ENCODE measurements at places on chromosomes 3 and 15.

DNA sequence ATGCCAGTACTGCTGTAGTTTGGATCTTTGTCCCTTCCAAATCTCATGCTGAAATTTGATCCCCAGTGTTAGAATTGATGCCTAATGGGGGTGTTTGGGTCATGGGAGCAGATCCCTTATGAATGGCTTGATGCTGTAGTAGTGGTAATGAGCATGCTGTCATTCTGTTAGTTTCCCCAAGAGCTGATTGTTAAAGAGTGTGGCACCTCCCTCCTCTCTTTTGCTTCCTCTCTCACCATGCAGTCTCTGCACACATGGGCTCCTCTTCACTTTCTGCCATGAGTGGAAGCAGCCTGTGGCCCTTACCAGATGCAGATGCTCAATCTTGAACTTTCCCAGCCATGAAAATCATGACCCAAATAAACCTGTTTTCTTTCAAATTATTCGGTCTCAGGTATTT is 141.3 kb upstream of the DPPA4 start:
- no peak for DNase-seq

DNA sequence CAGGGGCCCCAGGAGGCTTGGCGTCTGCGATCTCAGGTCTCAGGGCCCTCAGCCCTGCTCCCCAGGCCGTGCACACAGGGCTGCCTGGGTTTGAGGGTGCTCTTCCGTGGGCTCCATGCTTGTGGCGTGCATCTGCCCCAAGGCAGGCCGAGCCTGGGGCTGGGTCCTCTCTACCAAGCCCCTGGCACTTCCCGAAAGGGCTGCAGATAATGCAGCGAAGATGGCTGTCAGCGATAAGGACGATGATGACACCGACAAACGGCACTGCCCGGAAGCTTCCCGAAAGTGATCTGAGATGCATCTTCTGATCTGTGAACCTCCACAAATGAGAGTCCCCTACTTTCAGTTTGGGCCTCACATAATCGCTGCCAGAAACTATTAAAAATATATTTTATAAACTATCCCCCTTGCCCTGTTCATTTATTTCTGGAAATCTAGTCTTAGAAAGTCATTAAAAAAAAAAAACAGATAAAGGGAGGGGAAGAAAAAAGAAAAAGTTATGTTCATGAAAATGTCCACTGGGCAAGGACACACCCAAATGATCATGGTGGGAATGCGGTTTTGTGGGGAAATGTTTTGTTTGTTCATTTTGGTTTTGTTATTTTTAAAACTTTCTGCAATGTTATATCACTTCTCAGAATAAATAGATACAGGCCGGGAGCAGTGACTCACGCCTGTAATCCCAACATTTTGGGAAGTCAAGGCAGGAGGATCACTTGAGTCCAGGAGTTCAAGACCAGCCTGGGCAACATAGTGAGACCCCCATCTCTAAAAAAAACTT is 51.5 kb downstream of the RPN1 start:
- no peak for DNase-seq

- DNase-seq = no peak
Measured at GRCh38 chr3:69239063-69239462, 116.7 kb upstream of the LMOD3 start.

- DNase-seq = peak; percentile 3
Measured at GRCh38 chr3:177057768-177058167, 139.5 kb downstream of the TBL1XR1 start.

DNA sequence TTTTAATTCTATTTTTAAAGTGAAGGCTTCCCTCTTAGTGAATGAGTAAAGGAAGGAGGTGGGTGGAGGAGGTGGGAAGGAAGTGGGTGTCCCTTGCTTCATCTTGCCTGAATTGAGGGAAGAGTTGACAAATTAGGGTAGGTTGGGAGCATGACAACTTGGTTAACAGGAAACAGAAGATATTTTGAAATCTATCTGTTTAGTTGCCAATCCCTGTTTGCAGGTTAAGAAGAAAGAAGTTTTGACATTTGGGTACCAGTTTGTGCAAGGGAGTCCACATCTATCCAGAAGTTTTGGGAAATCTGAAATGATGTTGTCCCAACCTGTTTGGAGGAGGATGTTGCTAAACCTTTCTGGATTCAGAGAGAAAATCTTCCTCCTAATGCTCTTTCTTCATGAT is 204.1 kb upstream of the SUCLG2 start:
- no peak for DNase-seq

DNA sequence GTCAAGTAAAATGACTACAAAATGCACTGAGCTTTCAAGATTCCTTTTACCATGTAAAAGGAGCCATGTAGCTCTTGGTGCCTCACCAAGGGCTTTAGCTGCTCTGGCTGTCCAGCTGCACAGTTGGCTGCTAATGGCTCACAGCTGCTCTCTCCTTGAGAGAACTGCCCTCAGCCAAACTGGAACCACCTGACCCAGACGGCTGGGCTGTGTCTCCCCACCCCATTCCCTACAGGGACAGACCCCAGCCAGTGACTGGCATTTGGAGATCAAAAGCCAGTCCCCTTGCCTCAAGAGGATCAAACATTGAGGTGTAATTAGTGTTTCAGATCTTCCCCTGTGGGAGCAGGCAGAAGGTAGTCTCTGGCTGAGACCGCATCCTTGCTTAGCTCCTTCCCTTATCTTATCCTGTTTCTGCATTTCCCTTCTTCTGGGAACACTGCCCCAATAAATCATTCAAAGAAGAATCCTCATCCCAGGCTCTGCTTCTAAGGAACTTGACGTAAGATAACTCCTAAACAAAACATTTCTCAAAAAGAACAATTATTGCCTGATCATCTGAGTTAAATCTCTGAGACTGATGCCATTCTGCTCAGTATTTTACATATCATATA is 28.6 kb upstream of the UBE2E2 start:
- no peak for DNase-seq

- no peak for DNase-seq
Measured at GRCh38 chr3:14274612-14274936, 96.0 kb downstream of the LSM3 start.

DNA sequence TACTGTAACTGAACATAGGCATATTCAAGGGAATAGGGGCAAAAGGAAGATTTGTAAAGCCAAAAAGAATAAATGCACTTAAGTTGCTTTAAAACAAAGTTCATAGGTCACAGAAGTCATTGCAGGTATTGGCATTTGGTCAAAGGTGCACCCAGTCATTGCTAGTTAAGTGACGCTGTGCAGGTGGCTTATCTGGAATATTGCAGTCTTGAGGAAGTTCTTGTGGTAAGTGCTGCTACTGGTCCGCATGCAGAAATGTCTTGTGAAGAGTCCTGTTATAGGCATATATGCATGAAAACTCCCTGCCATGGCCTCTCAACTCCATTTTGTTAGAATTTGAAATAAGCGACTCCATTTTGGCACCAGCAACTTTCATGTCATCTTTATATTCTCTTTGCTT is 293.1 kb downstream of the GBE1 start:
- no peak for DNase-seq

GRCh38 chr3:67198374-67198773 is 200.3 kb downstream of the KBTBD8 start:
- no peak for DNase-seq

DNA sequence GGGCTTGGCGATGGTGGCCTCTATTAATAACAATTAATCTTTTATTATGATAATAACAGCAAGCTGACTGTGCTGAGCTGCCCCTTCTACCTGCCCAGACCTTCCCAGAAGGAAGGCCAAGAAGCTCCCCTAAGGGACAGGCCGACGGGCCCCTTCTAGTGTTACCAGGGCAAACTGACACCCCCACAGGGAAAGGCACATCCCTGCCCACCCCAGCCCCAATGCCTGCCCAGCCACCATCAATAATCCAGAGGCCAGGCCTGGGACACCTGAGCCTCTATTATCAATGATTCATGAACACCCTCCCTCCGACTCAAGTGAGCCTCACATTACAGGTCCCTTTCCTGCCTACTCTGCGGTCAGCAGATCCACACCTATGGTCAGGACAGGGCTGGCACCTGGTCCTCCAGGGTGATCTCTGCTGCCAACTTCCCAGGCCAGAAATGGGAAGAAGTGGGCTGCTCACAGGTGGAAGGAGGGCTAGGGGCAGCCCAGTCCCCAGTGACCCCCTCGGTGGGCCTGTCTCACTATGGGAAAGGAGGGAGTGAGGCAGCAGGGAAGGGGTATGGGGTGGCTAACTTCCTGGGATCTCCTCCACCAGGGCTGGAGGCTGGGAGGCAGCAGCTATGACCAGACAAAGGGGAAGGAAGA is 1.8 kb downstream of the TWF2 start:
- DNase-seq = no peak

DNA sequence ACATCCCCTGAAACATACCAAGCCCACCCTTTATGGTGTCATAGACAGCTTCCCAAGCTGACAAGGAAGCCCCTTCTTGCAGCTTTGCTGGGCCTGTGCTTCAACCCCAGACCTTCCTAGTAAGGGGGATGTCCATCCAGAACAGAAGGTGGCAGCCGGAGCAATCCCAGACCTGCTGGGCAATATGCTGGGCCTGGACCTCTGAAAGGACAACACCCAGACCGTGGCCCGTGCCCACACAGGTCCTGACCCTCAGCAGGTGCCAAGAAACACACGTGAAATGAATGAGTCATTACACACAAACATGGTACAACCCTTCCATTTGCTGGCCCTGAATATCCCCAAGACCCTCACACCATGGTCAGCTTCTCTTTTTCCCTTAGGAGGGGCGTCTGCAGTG is 19.8 kb upstream of the VILL start:
- DNase-seq = no peak

DNA sequence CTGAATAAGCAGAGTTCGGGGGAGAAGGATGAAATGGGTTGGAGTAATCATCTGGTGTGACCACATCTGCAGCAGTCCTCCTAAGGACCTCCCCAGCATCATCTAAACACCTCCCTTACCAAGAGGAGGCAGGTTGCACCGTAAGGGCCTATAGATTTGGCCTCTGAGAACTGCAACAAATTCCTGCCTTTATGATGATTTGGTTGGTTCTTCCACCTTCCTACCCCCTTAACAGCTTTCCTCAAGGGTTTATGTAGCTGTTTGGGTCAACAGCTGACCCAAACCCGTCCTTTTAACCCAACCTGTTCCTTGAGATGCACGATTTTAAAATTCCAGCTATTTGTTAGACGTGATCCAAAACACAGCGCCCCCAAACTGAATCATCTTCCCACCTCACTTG is 58.2 kb downstream of the AAGAB start:
- no peak for DNase-seq

DNA sequence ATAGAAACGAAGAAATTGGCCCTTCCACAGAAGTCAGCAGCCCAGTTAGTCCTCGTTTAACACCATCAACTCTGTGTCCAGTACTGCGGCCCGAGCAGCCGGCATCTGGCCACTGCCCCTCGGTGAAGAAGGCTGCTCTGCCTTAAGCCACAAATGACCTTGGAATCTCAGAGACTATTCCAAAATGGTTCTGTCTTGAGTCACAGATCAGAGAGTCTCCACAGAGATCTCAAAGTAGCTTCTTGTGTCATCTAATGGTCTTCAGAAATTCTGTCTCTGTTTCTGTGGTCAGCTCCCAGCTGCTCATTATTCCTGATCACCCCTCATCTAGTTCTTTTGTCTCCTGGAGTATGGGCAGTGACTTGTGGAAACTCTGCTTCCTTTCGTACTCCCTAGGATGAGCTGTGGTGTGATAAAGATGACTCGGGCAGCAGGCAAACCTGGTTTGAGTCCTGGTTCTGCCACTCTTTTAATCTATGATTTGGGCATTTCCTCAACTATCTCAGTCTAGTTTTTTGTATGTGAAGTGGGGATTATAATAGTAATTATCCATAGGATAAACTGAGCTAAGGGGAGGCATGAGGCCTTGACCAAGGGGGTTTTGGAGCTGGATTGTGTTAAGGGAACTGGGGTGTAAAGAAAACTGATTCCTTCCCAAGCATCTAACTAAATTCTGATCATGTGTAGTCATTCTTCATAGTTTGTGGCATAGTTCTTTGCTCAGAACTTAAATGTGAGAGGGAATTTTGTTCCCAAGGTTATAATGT is 22.6 kb downstream of the CRTC3 start:
- DNase-seq = no peak

- DNase-seq = no peak
Measured at GRCh38 chr3:63968612-63969350, 54.5 kb downstream of the PSMD6 start.

GRCh38 chr3:34891941-34892340 is 747.4 kb upstream of the ARPP21 start:
- DNase-seq = no peak

DNA sequence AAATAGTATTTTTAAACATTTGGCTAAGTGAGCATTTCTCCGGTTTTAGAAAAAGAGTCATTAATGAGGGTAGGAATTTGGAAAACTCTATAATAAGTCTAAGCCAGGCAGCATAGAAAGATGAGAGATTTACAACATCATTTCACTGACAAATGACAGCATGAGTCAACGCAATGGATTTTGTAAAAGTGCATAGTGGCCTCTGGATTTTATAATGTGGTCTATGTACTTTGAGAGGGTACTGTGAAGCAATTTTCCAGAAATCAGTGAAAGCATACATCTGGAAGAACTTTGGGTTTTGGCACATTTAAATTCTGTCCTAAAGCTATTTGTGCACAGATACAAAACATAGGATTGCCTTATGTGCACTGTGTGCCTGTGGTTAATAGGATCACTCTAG is 130.8 kb upstream of the CCNL1 start:
- no peak for DNase-seq

DNA sequence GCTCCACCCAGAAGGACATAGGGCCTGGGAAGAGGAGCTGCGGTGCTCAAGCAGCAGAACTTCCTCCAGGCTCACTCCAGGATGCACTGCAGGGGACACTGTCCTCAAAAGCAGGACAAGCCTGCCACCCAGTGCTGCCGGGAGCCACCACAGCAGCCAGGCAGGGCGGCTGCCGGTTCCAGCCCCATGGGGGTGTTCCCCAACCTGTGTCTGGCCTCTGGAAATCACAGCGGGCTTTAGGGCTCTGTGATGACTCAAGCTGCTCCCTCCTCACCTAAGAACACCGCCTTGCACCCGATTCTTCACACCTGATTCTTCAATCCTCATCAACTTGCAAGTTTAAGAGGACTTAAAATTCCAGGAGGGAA is 71.9 kb upstream of the SLC6A11 start:
- no peak for DNase-seq

DNA sequence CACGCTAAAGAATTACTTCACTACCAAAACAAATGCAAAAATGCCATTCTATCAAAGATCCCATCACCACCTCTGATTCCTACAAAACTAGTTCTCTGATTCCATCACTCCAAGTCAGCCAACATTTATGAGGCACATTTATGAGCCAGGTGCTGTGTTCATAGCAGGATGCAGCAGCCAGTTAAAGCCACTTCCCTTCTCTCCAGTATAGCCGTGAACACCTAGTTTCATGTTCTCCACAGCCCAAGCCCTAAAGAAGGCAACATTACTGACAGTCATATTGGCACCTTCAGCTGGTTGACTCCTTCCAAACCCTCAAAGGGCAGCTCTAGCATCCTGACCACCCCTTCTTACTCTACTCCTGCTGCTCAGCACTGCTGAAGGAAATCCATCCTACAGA is 36.4 kb downstream of the RYK start:
- no peak for DNase-seq

DNA sequence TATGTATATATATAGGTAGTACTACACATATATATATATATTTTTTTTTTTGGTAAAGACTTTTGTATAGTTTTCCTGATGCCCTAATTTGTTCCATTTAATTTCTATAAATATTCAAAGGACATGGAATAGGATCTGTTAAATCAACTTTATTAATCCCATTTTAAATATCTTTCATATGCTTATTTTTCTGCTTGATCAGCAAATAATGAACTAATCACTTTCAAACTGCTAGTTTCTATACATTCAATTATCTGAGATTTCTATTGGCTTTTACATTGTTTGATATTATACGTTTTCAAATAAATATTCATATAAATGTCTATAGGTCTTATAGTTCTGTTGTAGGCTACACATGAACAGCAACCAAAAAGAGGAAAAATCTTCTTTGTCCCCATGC is 21.7 kb downstream of the ZXDC start:
- no peak for DNase-seq
